NCI-H1417 treated with DMSO at 0.1 percent for 48 hours (cell line): ENCODE measurements at places on chromosomes 7 and 10.

DNA sequence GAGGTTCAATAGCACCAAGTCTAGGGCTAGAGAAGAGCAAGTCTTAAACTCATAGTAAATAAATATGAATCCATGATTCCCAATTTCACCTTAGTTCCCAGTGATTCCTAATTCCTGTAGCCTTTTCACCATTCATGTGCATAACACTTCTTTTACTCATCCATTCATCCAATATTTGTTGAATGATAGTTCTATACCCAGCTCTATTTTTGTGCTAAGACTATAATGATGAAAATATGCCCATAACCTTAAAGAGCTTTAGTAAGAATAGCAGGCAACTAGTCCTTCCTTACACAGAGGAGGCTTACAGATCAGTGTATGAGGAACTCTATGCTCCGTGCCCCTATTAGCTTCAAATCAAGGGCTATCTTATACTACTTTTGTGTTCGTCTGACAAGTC, 280.2 kb upstream of the CHRM2 start:
- no peak for DNase-seq

- no peak for DNase-seq
Measured at GRCh38 chr7:98777051-98777450, 92.8 kb downstream of the TMEM130 start.

DNA sequence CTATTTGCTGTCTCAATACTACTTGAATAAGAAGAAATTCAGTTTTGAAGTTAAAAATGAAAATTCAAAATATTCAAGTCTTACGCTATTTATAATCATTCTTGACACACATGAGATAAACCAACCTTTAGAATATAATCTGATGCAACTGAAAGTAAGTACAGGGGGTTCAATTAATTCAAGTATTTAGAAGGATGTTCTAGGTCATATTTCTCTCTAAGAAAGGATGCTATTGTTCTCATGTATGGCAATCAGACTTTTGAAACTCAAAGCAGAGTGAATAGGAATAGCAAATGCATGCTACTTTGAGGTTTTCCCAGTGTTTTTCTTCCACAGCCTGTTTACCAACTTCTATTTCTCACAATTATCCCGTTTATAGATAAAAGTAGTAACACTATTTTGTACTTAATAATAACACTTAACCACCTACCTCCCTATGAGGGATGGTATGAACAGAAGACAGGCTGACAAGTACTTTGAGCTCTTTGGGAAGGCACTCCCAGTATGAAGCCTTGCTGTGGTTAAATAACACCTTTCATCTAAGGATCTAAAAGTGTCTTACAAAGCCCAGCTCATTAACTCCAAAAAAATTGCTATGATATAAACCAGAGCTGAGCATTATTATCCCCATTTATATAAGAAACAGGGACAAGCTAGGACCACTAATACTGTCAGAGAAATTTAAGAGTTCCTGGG, 18.0 kb upstream of the SPOCK2 start:
- no peak for DNase-seq

DNA sequence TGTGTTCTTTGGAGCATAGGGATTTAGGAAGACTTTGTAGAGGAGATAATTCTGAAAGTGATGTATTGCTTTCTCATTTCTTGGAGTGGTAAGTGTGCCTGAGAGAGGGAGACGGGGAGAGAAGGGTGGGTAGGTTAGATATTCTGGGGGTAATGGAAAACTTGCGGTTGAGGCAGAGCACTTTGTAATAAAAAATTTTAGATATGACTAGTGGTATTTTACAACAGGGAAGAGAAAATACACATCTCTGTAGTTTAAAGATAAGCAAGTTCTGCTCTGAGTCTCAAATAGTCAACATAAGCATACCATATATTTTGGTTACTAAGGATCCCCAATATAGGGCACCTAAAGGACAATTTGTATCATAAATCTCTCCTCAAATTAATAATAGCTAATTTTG, 6.6 kb downstream of the VPS50 start:
- DNase-seq, result no peak

GRCh38 chr10:34627331-34627730, 187.8 kb downstream of the PARD3 start:
- no peak for DNase-seq

GRCh38 chr10:110209454-110209925, 2.1 kb downstream of the MXI1 start:
- no peak for DNase-seq

DNA sequence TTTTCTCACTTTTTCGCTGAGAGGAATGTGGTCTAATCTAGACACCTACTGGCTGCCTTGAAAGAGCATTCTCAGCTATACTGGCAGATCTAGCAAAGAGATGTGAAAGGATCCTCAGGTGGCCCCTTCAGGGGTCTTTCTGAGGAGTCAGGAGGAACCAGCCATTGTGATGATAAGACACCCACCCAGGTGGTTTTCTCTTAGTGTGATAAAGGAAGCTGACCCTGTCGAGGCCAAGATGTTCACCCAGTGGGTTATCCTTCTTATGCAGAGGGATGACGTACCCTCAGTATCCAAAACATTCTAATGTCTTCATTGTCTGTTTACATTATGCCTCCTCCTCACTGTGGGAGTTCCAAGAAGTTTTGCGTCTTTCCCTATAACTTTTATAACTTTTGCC, 98.3 kb upstream of the LRGUK start:
- DNase-seq, result no peak

GRCh38 chr7:144629011-144629410, 206.8 kb downstream of the TPK1 start:
- no peak for DNase-seq

DNA sequence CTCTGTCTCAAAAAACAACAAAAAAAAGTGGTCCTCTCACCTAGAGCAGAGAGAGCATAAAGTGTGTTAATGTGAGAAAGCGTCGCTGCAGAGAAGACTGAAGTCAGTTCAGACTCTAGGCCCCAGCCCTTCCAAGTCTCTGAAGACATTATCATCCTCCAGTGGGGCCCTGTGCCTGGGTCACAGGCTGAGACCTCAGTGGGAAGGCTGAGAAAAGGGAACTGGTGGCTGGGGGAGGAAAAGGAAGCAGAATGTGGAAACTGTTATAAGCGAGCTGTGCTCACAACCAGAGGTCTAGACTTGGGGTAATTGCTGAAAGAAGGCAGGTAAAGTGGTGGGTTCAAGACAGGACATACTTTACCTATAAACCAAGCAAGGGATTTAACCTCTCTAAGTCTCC, 4.9 kb upstream of the RRP12 start:
- no peak for DNase-seq

DNA sequence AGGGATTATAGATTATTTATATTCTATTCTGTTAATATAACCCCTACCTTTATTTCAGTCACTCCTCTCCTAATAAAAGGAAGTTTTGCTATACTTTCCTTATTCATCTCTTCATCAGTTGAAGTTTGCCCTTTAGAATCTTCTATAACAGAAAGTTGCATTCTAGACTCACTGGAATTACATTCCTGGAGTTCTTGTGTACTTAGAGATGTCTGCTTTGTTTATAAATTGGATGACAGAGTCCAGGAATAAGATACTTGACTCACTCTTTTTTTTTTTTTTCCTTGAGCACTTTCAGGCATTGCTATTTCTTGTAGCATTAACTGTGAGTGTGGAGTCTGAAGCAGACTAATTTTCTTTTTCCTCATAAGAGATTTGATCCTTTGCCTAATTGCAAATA, 640.8 kb downstream of the XPNPEP1 start:
- DNase-seq, result no peak

- no peak for DNase-seq
Measured at GRCh38 chr10:33986016-33986415, 651.5 kb upstream of the NRP1 start.

GRCh38 chr7:88095-88926, 104.1 kb upstream of the FAM20C start:
- no peak for DNase-seq

- no peak for DNase-seq
Measured at GRCh38 chr10:4195213-4195612, 410.2 kb upstream of the KLF6 start.

DNA sequence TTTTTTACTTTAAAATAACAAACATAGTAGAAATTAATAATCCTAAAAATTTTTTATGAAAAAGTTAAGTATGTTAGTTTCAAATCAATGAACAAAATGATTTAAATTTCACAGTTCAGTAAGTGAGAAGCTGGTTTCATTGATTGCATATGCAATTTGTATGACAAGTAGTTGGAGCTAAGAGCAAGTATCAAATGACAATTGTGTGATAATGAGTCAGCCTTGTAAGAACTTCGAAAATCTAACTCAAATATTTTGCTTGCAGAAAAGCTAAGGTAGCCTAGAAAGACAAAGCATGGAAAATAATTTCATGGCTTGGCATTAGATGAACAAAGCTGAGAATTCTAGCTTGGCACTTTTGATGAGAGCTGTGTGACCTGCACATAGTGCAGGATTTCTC, 111.5 kb downstream of the HDAC9 start:
- DNase-seq, result no peak

GRCh38 chr7:66054063-66054462, 21.6 kb upstream of the ASL start:
- DNase-seq, result no peak

DNA sequence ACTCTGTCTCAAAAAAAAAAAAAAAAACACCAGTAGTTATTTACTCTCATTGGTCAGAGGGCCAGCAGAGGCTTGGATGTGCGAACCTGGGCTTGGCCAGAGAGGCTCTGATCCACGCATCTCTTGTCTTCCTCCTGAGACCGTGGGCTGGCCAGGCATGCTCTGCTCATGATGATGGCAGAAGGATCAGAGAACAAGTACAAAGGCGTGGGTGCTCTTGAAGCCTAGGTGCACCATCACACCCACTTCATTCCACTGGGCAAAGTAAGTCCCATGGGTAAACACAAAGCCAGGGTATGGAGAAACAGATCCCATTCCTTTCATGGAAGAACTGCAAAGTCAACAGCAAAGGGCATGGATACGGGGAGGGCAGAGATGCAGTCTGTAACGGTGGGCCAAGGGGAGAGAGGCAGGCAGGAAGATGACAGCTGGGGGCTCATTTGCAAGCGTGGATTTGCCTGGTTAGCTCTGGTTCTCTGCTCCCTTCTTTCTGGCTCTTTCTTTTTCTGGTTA, 128.2 kb upstream of the SDK1 start:
- no peak for DNase-seq

DNA sequence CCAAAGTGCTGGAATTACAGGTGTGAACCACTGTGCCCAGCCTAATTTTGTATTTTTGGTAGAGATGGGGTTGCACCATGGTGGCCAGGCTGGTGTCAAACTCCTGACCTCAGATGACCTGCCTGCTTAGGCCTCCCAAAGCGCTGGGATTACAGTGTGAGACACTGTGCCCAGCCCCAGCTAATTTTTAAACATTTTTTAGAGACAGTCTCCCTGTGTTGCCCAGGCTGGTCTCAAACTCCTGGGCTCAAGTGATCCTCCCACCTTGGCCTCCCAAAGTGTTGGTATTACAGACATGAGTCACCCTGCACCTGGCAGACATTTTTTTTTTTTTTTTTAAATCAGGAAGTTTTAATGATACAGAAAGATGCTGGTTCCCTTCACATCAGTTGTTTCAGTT, 15.5 kb downstream of the DENND10 start:
- DNase-seq, result no peak

GRCh38 chr7:27143023-27143949, at the start of gene HOXA5:
TSS of gene HOXA5 (minus strand) at chr7:27143681. CDS start at chr7:27143607, 74 bp downstream.
- DNase-seq, result peak; percentile 62

DNA sequence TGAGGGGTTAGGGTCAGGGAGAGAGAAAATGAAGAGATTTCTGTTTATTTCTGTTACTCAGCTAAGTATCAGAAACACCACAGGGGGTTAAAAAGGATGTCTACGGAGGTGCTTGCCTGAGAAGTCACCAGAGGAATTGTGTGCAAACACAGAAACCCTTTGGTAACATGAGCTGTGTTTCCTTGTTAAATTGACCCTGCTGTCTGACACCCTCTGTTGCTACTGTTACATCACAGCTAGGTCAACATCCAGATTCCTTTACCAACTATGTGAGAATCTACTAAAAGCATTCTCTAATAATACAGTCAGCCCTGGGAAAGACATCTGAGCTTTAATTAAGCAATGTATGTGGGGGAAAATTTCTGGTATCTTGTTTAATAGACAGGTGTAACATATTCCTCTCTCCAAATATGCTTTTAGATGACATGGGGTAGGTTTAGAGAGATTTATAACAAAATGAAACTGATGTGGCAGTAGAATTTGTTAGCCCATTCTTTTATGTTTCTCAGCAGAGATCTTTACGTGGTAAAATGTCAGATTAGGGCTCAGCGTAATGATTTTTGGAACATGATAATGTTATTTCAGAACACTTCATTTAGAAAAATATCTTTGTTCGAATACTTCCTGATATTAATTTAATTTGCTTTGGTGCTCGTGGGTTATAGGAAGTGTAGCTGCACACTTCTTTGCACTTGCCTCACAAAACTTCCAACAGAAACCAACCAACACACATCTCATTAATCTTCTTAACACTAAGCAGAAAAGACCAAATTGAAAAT, 168.0 kb upstream of the AHR start:
- no peak for DNase-seq

DNA sequence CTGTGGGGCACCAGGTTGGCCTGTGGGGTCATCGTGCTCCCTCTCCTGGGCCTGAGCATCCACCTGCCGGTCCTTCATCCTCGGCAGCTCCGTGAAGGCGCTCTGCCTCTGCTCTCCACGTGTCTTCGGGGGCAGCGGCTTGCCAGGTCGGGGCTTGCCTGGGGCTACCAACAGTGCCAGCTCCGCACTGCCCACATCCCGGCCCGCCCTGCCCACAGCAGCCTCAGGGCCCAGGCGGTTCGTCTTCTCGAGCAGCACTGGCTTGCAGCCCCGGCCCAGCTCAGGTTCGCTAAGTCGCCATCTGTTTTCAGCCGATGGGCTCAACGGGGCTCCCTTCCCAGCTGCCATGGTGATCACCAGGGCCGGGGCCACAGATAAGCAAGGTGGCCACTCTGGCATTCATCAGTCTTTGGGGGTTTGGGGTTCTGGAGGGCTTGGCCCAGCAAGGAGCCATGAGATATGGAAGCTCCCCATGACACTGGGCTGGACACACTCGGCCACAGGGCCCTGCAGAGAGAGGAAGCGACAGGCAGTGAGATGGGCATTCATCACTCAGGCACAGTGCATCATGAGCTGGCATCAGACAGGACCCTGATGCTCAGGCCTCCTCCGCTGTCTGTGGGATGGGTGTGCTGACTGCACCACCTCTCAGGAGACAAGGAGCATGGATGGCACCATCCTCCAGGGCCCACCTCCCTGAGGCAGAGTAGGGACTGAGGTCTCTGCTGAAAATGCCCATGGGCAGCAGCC, 15.5 kb downstream of the ZNF488 start:
- no peak for DNase-seq
